ENCODE measurements at places on chromosomes 3 and 15. TPM values are rescaled to one million over a fixed set of nuclear protein-coding genes. Genes with fewer than 3 reads are reported as not detected.

The RCCD1 gene
- 23.5 TPM for total RNA-seq

The IGF1R gene
- 8.5 TPM for total RNA-seq

The PLA2G4D gene
- not detected for total RNA-seq

The ATP2B2 gene
- under 0.01 TPM for total RNA-seq

The GXYLT2 gene
- total RNA-seq, result 7.2 TPM

Measured in LHCN-M2 (cell line).